Neuronal stem cell (in vitro differentiated cells): ENCODE measurements at places on chromosomes 3 and 15.

- DNase-seq = no peak
Measured at GRCh38 chr3:45003406-45003805, 22.7 kb upstream of the CLEC3B start.

DNA sequence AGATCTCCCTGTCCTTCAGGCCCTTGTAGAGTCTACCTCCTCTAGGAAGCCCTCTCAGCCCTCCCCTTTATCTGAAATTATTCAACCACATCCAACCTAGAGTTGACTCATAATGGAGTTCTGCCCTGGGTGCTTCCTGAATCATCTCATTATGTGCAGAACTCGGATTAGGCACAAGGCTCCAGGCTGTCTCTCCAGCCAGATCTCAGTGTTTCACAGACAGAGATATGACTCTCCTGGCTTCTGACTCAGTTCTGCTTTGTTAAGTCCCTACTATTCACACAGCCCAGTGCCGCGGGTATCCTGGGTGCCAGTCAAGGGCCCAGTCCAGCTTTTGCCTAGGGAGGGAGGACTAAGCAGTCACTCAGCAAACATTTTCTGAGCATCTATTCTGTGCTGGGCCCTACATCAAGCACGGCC lies 9.3 kb downstream of the STRA6 start:
- no peak for DNase-seq

DNA sequence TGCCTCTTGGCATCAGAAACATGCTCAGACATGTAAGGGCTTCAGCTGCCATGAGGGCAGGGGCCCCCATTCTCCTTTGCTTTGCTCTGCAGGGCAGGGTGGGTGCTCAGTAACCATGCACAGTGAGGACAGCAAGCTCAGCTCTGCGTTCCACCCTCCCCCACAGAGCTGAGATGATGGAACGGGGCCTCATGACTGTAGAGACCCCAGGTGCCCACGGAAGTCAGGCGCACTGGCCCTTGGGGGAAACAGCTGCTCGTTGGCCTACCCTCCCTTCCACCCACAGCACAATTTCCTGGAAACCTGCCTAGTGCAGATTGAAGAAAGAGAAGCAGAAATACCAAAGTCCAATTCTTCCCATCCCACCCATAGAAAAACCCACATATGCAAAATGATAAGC lies 10.5 kb downstream of the CTXND1 start:
- no peak for DNase-seq

GRCh38 chr3:31758322-31758965 lies 222.6 kb downstream of the OSBPL10 start:
- no peak for DNase-seq

DNA sequence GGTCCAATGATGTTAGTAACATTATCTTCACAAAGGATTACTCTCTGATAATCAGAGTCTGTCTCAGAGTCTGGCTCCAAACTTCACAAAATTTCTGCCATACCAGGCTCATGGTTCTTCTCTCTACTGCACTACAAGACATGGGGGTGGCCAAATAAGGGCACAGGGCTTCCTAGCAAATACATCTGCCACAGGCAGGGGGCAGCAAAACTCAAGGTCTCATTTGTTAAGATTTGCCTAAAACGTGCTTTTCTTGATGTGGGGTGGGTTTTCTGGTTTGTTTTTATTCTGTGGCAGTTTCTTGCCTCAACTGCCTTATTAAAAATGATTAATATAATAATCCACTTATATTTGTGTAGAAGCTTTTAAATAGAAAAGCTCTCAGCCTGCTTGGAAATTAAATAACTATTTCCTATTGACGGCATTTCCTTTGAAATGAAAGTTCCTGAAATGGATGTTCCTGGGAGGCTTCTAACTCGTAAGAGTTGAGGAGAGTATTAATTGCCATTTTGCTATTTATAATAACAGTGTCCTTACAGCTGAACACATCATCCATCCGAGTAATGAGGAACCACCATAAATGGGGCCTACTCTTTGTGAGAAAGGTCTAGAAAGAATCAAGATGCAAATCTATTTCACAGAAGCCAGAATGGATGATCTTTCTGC lies 53.8 kb downstream of the SST start:
- peak; percentile 36 for DNase-seq

DNA sequence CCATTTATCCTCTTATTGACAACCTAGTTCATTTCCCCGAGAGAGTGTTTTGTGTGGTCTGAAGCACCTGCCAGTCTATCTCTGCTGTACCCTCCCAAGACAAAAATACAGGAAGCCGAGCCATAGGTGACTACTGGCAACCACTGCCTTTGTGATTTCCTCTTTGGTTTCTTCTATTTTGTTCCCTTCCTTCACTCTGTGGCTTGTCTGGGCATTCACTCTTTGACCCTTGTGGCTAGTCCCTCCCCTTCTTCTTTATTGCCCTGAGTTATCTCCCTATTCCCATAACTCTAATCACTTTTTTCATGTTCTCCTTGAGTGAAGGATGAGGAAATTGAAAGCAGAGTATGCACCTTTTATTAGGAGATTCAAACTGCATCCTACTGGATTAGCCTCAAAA lies at the start of gene ADGRG7:
ADGRG7 (plus strand) TSS at position 297 of the 400 bp plus-strand sequence. CDS start 256 bp downstream, outside the sequence.
- no peak for DNase-seq

GRCh38 chr15:37618353-37618752 lies 316.1 kb upstream of the TMCO5A start:
- no peak for DNase-seq

- no peak for DNase-seq
Measured at GRCh38 chr3:160069986-160070385, 81.4 kb downstream of the IL12A start.

DNA sequence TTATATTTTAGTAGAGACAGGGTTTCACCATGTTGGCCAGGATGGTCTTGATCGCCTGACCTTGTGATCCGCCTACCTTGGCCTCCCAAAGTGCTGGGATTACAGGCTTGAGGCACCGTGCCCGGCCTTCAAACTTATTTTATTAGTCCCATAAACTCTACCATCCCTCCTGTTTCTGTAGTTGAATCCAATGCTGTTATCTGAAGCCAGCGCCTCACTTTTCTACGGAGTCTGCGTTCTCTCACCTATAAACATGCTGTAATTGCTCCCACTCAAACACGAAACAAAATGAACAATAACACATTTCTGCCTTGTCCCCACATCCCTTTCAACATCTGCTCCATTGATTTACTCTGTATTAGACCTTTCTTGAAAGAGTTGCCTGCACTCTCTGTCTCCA lies 222.3 kb upstream of the LRRFIP2 start:
- DNase-seq = no peak

DNA sequence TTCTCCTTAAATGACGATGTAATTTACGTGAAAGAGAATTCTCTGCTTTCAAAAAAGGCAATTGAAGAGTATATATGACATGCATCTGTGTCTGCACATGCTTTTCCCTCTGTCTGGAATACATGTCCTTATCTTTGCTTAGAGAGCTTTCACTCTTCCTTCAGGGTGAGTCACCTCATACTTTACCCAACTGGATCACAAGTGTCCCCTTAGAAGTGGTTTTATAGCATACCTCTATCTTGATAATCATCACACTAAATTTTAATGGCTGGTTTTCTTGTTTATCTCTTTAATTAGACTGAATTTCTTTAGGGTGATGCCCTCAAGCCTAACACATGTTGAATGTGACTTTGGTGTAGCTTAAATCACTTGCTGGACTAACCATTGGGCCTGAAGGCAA lies 178.9 kb downstream of the SV2B start:
- DNase-seq = no peak

DNA sequence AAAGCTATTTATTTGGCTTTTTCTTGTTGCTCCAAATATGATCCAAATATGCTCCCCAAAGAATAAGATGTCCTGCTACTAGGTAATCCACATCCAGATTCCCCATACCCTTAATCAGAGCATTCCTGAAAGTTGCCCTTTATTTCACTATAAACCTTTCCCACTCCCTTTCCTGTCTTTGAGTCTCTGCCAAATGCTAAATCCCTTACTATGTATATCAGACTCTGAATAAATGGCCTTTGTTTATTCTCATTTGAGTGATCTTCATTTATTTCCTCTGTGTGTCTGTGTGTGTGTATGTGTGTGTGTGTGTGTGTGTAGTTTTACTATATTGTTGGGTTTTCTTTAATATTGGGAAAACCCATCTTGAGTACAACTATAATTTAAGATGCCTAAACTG lies 7.0 kb upstream of the SPICE1 start:
- DNase-seq = no peak
